ENCODE measurements at places on chromosomes 5 and 9. TPM values are rescaled to one million over a fixed set of nuclear protein-coding genes. Genes with fewer than 3 reads are reported as not detected.

Gene LMX1B
- 0.77 TPM for total RNA-seq

Gene C5orf15
- 52.8 TPM for total RNA-seq

Gene CNTRL
- 6.7 TPM for total RNA-seq

Gene PCDHA5
- total RNA-seq = 0.72 TPM

Gene KDM4C
- total RNA-seq = 9.0 TPM

Gene LHX3
- 0.08 TPM for total RNA-seq

Gene NSA2
- total RNA-seq = 121 TPM

Gene GRAMD2B
- total RNA-seq = 1.1 TPM

Gene CCL27
- not detected for total RNA-seq

Gene TSSK1B
- not detected for total RNA-seq

Gene LRRC26
- 0.59 TPM for total RNA-seq

Gene BRD9
- 41.8 TPM for total RNA-seq

Gene FABP6
- total RNA-seq = 0.75 TPM

Gene PLCXD3
- 0.19 TPM for total RNA-seq

Gene WDR38
- total RNA-seq = 0.12 TPM

Gene CSF1R
- 0.10 TPM for total RNA-seq

Gene CDH9
- total RNA-seq = not detected

Gene RNF183
- not detected for total RNA-seq

Gene SOHLH1
- not detected for total RNA-seq

Gene SLC9A3
- total RNA-seq = 2.6 TPM

Gene ADAM19
- total RNA-seq = 12.9 TPM

Gene ECSCR
- total RNA-seq = not detected

Measured in A549 treated with Mapracorat at 1 μM for 4 hours (cell line).